ENCODE measurements at places on chromosomes 6 and 20.
A peak's percentile ranks its signal among the peaks of the same experiment; 100 is the strongest.

DNA sequence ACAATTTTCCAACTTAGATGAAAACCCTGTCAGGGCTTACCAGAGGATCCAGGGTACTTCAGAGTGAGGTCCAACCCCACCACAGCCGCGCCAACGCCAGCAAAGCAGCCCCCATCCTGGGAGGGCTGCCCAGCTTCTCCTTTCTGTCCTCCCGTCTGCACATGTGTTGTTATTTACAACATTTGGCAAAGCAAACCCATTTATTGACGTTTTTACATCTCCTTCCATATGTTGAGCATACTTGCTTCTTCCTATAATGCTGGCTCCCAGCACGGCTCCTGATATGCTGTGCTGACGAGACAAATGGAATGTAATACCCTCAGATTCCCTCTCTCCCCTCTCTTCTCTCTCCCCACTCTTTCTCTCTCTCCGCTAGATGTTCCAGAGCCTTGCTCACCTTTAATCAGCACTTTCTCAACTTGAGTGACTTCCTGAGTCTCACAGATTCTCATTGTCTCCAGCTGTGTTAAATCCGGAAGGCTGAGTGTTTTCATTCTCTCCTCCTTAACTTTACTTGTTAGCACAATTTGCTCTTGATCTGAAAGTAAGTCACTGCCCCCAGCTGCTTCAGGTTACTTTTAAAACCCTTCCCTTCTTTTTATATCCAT, 22.7 kb downstream of the RCAN2 start:
- no peak for DNase-seq

DNA sequence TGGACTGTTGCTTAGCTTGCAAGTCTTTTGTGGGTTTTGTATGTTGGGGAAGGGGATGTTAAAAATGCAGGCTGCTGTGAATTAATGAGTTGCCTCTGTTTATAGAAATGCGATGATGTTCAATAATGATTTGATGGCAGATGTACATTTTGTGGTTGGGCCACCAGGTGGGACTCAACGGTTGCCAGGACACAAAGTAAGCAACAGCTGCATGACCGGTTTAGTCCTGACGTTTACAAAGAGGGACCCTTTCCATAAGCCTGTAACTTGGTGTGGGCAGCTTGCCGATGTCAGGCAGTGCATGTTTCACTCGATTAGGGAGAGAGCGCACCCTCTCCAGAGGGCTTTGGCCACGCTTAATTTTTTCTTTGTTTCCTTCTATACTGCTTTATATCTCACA, 1.3 kb downstream of the BTBD3 start:
- no peak for DNase-seq

- DNase-seq = no peak
Measured at GRCh38 chr6:141024526-141024925, 1108.2 kb upstream of the GJE1 start.

DNA sequence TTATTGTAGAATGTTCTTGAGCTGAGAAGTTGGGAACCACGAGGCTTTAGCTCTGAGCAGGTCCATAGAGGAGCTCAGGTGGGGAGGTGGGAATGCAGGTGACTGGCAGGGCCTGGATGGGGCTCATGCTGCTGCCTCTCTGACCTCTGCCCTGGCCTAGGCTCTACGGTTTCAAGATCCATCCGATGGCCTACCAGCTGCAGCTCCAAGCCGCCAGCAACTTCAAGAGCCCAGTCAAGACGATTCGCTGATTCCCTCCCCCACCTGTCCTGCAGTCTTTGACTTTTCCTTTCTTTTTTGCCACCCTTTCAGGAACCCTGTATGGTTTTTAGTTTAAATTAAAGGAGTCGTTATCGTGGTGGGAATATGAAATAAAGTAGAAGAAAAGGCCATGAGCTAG, at the start of gene LY6G5B:
LY6G5B (plus strand) TSS at position 301 of the 400 bp plus-strand sequence. CDS start 975 bp downstream, outside the sequence.
- DNase-seq = no peak

GRCh38 chr20:35563834-35564233, 22.0 kb downstream of the ERGIC3 start:
- DNase-seq = no peak

DNA sequence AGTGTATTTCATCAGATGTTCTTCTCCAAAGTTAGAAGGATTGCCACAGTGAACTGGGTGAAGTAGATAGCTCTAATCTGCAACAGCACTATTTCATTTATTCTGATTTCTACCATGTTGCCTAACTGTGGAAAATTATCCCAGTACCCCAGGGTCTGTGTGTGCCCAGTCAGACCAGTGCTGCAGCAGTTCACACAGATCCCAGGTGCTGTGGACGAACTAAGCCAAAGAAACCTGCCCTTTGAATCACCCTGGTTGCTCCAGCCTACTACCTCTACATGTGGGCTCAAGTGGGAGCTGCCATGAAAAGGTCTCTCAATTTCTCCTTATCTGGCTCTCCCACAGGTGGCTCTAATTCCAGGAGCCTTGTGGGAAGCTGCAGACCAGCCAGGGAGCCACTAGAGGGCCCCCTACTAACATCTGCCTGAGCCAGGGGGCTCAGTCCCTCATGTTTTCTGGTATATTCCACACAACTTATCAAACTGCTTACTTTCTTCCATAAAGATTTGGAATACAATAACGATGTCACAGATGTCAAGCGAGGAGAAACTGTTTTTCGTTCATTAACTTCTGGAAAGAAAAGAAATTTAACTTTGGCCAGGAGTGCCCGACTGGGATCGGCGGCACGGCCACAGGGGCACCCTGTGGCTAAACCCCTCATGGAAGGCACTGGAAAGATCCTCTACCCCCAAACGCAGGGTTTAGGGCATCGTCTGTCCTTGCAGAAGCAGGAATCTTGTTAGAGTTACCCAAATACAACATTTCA, 31.6 kb upstream of the LY86 start:
- peak; percentile 45 for DNase-seq
